ENCODE measurements at places on chromosomes 7 and 10.

DNA sequence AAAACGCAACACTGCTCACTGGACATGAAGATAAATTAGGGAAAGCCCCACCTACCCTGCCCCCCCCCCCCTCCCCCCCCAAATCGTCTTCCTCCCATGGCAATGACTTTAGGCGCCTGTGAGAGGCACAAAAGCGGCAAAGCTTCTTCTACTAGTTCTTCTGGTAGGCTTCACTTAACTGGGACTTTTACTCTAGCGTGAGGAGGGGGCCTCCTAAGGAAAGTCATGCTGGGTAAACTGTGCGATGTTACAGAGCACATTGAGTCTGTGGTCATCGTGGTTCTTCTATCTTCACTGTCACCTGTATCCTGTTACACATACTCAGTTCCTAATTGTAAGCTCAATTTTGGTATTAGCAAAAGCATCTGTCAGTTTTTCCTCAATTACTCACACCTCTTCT, 25.1 kb downstream of the HSPB1 start:
- DNase-seq, result no peak

DNA sequence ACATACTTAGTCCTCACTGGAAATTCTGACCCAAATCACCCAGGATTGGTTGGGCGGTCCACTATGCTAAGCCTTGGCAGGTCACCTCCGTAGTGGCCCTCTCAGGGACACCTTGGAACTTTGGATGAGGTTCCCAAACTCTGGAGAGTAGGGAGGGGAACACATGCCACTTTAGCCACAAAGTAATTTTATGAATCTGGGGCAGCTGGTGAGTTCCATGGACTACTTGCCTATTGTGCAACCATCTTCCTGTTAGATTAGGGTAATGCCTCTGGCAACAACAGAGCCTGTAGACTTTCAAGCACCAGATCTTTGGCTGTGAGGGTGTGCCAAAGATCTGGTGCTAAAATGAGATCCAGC, 77.7 kb downstream of the ITGB8 start:
- no peak for DNase-seq

DNA sequence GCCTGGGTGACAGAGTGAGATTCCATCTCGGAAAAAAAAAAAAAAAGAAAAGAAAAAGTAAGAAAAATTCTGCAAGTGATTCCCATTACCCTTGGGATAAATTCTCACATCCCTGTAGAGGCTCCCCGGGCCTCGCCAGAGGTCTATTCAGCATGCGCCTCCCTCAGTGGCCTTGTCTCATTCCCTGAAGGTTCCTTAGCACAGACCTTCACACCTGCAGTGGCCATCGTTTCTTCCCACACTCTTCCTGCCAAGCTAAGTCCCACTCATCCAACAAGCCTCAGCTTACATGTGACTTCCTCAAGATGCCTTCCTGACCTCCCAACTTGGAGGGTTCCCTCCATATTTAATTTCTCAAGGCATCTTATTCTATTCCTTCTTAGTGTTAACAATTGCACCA, 20.9 kb upstream of the BAG3 start:
- no peak for DNase-seq

DNA sequence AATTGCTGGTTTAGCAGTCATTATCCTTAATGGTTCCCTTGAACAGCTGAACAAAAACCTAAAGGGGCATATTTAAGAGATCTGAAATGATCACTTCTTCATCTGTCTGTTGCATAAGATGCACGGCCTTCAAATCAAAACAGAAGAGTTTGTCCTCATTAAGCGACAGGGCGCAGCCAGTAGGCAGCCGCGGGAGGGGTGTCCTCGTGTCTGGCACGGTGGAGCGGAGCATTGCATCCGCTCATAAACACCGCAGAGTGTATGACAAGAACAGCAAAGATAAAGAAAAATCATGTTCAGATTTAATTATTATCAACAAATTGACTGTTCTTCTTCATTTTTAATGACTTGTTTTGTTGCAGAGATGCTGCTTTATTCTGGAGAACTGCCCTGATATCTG, 255.6 kb upstream of the ADARB2 start:
- DNase-seq, result no peak

DNA sequence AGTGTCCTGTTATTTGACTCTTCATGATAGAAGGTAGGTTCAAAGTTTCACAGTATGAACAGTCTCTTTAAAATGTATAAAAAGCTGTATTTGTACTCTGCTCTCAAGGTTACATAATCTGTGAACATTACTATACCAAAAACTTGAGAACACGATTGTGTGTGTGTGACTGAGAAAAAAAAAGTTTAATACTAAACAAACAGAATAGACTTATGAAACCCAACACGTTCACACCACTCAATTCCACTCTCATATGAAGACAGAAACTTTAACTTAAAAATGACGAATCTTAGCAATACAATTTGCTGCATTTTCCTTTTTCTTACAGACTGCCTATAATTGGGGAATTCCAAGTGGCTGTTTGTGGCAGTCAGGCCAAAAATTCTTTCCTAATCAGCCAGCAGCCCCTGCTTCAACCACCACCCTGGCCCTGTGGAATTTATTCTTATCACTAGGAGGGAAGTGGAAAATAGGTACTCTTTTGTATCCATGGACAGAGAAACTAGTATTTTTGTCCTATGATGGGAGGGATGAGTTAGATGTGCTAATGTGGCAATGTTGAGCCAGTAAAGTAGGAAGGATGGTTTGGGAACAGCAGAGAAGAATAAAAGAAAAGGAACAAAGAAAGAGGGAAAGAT, 42.8 kb downstream of the MINDY3 start:
- DNase-seq, result no peak

DNA sequence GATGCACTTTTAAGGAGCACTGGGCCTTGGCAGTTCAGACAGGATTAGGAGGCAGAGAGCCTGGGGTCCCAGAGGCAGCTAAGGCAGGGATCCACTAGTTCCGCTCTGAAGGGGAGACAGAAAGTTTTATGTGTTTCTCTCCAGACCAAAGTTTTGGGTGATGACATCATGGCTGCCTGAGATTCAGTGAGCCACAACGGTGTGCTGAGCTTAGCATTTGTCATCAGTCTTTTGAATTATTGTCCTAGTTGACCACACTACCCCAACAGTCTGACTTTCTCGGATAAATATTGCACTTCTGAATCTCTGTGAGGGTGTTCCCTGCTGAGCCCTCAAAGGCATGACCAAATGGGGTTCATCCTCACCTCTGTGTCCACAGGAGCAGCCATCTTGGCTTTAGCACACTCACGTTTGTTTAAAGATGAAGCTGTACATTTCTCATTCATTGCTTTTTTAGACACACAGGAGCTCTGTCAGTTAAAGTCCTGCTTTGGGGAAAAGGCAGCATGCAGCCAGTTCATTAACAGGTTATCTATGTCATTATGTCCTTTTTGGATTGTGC, 297.7 kb upstream of the LRGUK start:
- no peak for DNase-seq

GRCh38 chr10:76453332-76453731, 1021.9 kb downstream of the LRMDA start:
- DNase-seq, result no peak

DNA sequence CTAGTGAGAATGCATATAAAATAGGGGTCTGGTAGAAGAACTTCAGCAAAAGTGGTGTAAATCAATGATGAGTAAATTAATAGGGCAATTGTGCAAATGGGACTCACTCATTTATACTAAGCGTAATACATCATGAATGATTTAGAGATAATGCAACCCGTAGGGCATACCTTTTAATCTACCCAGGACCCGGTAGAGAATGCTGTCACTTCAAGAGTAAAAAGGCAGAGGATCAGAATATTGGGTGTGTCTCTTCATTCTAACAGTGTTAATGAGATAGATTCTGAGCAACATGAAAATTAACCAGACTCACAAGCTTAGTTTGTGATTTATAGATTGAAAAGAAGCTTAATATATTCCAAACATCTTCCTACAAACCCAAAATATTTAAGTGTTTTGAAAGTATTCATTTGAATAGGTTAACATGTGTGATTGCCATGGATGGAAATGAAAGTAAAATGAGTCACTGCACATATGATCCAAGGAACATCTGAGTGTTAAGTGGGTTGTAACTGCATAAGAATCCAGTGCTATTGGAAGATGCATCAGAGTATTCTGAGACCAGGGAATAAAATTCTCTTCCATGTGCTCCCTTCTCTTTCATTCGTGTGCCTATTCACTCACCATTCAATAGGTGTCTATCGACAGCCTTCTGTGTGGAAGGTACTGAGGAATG, 690.6 kb downstream of the AUTS2 start:
- no peak for DNase-seq

GRCh38 chr7:42351316-42351935, 114.4 kb upstream of the GLI3 start:
- DNase-seq, result no peak

- DNase-seq, result no peak
Observed at GRCh38 chr10:79229830-79230327, 117.4 kb upstream of the PPIF start.

- DNase-seq, result no peak
Observed at GRCh38 chr7:2251841-2252771, 10.1 kb downstream of the NUDT1 start.

- DNase-seq, result no peak
Observed at GRCh38 chr7:146285418-146285817, 168.8 kb downstream of the CNTNAP2 start.

- no peak for DNase-seq
Observed at GRCh38 chr10:481628-482027, 207.8 kb downstream of the DIP2C start.

DNA sequence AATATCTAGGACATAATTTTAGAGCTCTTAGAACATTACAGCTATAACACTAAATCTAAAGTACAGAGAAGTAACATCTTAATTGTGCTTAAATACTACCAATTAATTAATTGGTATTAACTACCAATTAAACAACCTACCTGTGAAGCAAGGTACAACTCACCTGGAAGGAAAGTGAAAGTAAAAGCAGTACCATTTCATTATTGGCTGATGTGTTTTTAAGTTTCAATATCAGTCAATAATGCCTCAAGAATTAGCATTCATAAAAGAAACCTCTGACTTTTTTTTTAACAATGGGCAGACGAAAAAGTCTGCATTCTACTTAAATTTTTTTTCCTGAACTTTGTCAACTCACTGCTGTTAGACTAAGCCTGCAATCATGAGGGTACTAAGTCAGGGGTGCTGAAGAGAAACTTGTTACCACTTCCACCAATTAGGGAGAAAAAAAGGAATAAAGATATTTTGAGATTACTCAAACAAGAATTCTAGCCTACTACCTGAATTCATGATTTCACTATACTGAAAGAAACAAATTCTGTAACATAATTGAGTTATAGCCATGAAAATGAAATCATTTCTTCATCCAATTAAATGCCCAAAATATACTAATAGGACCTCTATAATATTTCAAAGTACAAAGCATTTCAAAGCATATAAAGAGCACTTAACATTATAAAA, 19.9 kb downstream of the UPF2 start:
- DNase-seq, result no peak

- DNase-seq, result no peak
Observed at GRCh38 chr7:99002827-99003212, 124.5 kb downstream of the TRRAP start.

GRCh38 chr10:4214908-4215307, 429.9 kb upstream of the KLF6 start:
- DNase-seq, result no peak

- no peak for DNase-seq
Observed at GRCh38 chr7:17155529-17155928, 142.9 kb upstream of the AHR start.

GRCh38 chr7:73909996-73910395, 49.0 kb downstream of the TMEM270 start:
- DNase-seq, result no peak
